Stimulated activated CD4-positive, alpha-beta T cell treated with anti-CD3 and anti-CD28 coated beads, Interleukin-2, amount 100 ng/mL, for 4 hours (primary cell): ENCODE measurements at places on chromosomes 12 and 14.

GRCh38 chr12:66074561-66074960, 56.0 kb downstream of the LLPH start:
- no peak for DNase-seq

GRCh38 chr12:42742716-42743115, 153.2 kb upstream of the PRICKLE1 start:
- DNase-seq: no peak

GRCh38 chr14:71478542-71478941, 453.7 kb upstream of the RGS6 start:
- no peak for DNase-seq

DNA sequence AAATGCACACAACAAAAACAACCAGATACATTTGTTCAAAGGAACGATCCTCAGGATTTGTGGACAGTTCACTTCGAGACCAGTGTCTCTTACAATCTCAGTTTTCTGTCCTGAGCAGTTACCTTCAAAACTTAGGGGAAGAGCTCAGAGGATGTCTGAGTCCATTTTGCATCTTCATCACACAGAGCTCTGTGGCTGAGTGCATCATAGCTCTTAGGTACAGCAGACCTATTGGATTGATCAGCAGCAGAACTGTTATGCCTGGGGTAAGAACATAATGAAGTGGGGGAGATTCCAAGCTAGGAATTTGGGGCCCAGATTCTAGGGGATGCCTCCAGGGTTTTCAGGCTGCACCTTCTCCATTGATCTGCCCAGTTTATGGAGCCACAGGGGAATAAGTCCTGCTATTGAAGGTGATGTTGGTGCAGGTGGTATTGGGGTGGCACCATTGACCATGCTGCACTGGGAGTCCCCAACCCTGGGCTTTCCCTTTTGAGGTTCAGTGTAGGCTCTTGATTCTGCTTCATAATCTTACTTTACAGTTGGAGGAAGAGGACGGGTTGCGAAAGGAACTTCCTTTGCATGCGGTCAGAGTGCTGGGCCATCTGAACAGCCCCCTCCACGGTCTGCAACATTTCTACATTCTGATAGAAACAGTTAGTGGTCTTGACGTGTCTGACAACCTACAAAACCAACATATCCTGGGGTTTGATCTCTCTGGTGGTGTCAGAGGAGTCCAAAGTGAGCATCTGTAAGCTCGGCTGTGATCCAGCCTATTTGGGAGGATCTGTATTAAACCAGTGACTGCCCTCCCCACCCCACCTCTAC, 112.8 kb downstream of the CHST11 start:
- DNase-seq: no peak

- no peak for DNase-seq
Measured at GRCh38 chr14:85948153-85948552, 418.2 kb downstream of the FLRT2 start.

DNA sequence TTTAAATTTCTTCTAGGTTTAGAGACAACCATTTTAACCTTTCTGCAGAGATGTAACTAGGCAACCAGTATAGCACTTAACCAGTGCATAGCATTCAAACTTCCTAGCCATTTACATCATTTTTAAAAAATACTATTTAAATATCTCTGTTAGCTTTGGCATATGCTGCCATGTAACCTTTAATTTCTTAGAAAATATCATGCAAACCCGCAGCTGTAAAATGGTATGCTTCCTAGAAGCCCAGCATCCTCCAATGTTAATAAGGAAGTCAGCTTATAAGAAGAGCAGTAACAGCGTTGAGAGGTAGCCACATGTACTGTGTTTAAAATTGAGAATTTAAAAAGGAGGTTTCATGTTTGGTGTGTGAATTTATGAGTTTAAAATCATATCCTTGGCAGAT, 22.8 kb downstream of the GNG2 start:
- no peak for DNase-seq

DNA sequence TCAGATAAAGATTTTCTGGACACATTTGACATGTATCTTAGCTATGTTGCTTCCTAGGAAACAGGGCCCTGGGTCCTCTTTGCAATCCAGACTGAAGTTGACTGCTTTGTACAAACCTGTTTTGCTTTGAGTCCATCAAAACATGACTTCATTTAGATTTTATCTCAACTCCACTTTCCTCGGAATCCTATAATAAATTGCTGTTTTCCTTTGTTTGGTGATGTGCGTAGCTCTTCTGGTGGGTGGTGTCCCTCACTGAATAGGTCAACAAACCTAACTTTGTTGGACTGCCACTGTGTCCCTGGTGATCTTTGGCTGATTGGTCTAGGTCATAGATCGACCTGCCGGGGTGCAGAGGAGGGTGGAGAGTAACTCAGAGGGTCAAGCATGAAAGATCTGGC, 735 bp upstream of the P2RX7 start:
- no peak for DNase-seq

GRCh38 chr14:58825606-58826005, 187.8 kb downstream of the DACT1 start:
- no peak for DNase-seq

DNA sequence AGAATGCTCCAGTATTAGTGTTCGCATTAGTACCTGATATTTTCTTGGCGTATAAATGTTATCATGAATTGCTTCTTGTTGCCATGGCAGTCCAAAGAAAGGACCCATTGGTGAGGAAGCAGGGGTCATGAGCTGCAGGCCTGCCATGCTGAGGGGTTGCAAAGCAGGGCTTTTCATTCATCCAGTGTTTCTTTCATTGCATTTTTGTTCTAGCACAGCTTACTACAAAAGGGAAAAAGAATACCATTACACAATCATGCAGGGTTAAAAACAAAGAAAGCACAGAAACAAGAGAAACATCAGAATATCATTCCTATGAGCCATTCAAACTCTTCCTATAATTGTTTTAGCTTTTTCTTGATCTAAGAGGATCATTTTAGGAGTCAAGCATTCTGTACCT, 24.0 kb downstream of the DICER1 start:
- DNase-seq: no peak

- no peak for DNase-seq
Measured at GRCh38 chr12:26334621-26335124, 139.3 kb downstream of the SSPN start.

- no peak for DNase-seq
Measured at GRCh38 chr14:65373016-65373670, 39.4 kb upstream of the FUT8 start.

GRCh38 chr14:71267007-71267513, 359.8 kb downstream of the PCNX1 start:
- no peak for DNase-seq

- DNase-seq: no peak
Measured at GRCh38 chr12:69339999-69340398, 8.2 kb upstream of the LYZ start.
